ENCODE measurements at places on chromosomes 7 and 10. TPM values are rescaled to one million over a fixed set of nuclear protein-coding genes. Genes with fewer than 3 reads are reported as not detected.
A peak's percentile ranks its signal among the peaks of the same experiment; 100 is the strongest.

The ZNF239 gene
- 2.3 TPM for total RNA-seq

The WNT8B gene
- 0.44 TPM for total RNA-seq

The CYP3A7 gene
- total RNA-seq: not detected

The GTF2IRD2 gene
- total RNA-seq: 40.0 TPM

DNA sequence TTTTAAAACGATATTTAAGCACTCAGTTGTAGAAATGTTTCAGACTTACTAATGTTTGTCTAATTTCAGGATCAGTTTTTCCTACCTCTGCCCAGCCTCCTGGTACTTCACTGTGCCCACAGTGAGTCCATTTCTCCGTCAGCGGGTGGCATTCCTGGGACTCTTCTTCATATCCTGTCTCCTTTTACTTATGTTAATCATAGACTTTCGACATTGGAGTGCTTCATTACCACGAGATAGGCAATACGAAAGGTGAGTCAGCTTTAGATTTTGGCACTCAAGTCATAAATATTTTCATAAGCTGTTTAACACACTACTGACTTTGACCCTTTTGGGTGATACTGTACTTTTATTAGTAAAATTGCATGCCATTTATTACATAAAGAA lies 2.1 kb downstream of the ENTPD7 start:
- H3K36me3 ChIP-seq: no peaks in the 10 kb centered on the region
- H3K27me3 ChIP-seq: no peaks in the 10 kb centered on the region
- DNase-seq: no peak
- H3K4me1 ChIP-seq: no peaks in the 10 kb centered on the region

DNA sequence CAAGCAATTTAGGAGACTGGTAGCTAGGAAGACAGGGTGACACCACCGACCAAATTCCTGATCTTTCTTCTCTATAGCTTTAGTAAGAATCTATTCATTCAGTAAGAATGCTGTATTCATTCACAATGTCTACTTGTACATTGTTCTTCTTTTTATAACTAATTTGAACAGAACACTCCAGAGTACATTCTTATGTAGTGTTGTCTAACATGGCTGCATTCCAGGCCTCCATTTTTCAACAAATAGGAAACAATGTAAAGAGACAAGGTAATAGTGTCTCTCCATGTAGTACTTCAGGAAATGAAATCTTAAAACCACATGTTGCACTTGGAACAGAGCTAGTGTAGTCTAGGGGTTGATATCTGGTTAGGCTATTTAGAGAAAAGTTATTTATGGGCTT lies 1.8 kb downstream of the VCL start:
- H3K27ac ChIP-seq: no peak overlapping the region
- H3K4me3 ChIP-seq: peak overlapping the region; percentile 71
- H3K27me3 ChIP-seq: no peaks in the 10 kb centered on the region
- no peak for DNase-seq

DNA sequence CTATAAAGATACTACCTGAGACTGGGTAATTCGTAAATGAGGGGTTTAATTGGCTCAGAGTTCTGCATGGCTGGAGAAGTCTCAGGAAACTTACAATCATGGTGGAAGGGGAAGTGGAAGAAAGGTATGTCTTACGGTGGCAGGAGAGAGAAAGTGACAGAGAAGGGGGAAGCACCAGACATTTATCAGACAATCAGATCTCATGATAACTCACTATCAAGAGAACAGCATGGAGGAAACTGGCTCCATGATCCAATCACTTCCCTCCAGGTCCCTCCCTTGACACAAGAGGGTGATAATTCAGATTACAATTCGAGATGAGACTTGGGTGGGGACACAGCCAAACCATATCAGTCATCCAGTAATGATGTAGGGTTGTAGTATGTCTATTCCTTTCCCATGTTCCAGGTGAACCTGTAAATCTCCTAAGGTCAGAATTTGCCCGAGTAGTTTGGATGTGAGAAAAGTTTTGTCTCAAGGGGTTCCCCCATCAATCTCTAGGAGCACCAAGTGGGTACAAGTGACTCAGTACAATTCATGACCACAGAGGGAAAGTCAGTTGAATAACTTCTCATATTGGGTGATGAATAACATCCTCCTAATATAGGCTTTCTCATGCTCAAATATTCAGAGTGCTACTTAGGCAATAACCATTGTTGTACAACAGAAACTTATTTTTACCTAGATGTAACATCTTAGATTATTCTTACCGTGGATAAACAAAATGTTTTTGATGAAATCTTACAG lies 39.7 kb upstream of the MTPN start:
- no peaks in the 10 kb centered on the region for H3K27me3 ChIP-seq
- H3K4me3 ChIP-seq: no peak overlapping the region
- no peak for DNase-seq

DNA sequence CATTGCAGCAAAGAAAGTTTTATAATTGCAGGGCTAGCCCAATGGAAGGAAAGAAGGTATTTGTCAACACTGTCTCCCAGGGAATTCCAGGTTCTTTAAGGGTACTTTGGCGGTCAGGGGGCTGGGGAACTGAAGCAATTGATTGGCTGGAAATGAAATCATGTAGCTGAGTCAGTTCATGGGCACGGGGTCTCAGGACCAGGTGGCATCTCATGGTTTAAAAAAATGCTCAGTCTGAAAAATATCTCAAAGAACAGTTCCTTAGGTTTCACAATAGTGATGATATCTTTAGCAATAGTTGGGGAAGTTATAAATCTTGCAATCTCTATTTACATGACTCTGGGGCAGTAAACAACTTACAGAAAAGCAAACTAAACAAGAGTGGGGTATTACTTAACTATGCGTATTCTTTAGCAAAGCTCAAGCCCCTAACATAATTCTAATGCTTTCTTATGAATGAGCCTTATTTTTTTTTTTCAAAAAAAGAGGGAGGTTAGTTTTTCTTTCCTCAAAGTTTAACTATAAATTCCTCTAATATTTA lies 376.9 kb upstream of the NRG3 start:
- DNase-seq: no peak
- H3K36me3 ChIP-seq: no peaks in the 10 kb centered on the region
- no peak overlapping the region for H3K27ac ChIP-seq
- no peaks in the 10 kb centered on the region for H3K27me3 ChIP-seq
- H3K4me3 ChIP-seq: no peak overlapping the region

GRCh38 chr7:38169847-38170246 lies 8.2 kb upstream of the STARD3NL start:
- DNase-seq: no peak
- H3K36me3 ChIP-seq: no peaks in the 10 kb centered on the region
- no peaks in the 10 kb centered on the region for H3K4me1 ChIP-seq
- H3K27me3 ChIP-seq: no peaks in the 10 kb centered on the region

DNA sequence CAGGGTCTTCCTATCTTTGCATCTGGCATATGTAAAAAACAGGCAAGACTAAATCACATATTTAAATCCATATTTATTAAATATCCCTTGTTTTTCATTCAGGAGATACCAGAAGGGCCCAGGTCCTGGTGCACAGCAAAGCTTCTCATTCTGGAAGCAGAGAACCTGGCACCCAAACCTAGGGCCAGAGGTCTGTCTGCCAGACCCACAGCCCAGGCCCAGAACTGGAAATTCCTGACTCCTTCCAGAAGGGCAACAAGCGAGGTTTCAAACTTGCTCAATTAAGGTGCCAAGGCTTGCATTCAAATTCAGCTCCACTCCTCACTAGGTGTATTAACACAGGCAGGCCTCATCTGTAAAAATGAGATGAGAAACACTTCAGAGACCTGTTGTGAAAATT lies 4.2 kb upstream of the MYO1G start:
- peaks cover 24% of the 10 kb centered on the region for H3K36me3 ChIP-seq
- no peak for DNase-seq
- no peaks in the 10 kb centered on the region for H3K27me3 ChIP-seq
- H3K27ac ChIP-seq: peak overlapping the region; percentile 97
- peaks cover 56% of the 10 kb centered on the region for H3K4me1 ChIP-seq
- H3K4me3 ChIP-seq: no peak overlapping the region

GRCh38 chr10:69213591-69214311 lies 6.4 kb upstream of the HKDC1 start:
- peaks cover under 1% of the 10 kb centered on the region for H3K36me3 ChIP-seq
- H3K27ac ChIP-seq: no peak overlapping the region
- H3K4me1 ChIP-seq: peaks cover 11% of the 10 kb centered on the region
- DNase-seq: no peak
- H3K4me3 ChIP-seq: no peak overlapping the region

DNA sequence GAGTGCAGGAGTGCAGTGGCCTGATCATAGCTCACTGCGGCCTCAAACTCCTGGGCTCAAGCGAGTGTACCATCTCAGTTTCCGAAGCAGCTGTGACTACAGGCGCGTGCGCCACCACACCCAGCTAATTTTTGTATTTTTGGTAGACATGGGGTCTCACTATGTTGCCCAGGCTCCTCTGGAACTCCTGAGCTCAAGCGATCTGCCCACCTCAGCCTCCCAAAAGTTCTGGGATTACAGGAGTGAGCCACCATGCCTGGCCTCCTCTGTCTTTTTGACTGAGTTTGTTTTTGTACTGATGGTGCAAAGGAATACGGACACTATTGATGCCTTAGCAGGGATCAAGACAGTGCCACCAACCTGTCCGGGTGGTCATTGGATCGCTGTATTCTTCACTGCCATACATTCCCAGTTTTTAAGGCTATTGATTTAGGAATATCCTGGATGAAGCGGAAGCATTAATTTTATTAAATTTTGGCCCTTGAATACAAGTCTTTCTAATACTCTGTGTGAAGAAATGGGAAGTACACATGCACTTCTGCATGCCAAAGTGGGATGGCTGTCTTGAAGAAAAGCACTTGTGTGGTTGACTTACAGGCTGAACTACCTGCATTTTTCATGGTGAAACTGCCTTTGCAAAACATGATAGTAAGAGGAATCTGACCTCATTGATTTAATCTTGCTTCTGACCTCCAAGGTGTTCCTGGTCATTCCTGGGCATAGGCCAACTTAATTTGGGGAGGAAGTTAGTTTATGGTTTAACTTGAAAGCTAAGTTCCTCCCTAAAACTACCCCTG lies 2.1 kb upstream of the CUL2 start:
- H3K4me1 ChIP-seq: peaks cover 29% of the 10 kb centered on the region
- peaks cover 4% of the 10 kb centered on the region for H3K36me3 ChIP-seq
- no peak for DNase-seq
- H3K27me3 ChIP-seq: no peaks in the 10 kb centered on the region
- no peak overlapping the region for H3K4me3 ChIP-seq

GRCh38 chr10:114616516-114616915 lies 41.6 kb downstream of the ABLIM1 start:
- H3K27me3 ChIP-seq: no peaks in the 10 kb centered on the region
- H3K4me1 ChIP-seq: no peaks in the 10 kb centered on the region
- no peaks in the 10 kb centered on the region for H3K36me3 ChIP-seq

GRCh38 chr7:103075337-103075918 lies 488 bp downstream of the ARMC10 start:
- H3K36me3 ChIP-seq: peaks cover 5% of the 10 kb centered on the region
- H3K27ac ChIP-seq: peak overlapping the region; percentile 81
- DNase-seq: peak; percentile 69
- H3K4me1 ChIP-seq: peaks cover 14% of the 10 kb centered on the region
- no peaks in the 10 kb centered on the region for H3K27me3 ChIP-seq

DNA sequence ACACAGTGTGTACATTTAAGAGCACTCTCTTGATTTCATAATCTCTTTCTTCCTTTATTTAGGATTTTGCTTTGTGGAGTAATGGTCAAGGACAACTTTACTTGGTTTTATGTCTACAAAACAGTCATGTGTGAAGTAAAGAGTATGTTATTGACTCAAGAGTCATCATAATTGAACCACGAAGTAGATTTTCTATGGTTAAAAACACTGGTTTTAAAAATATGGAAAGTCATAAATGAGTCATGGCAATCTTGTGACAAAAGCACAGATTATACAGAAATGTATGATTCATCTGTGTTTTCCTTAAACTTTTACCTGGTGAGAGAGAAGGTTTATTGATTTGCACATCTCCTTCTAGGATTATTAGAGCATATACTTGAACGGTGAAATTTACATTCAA lies 969.7 kb downstream of the GATA3 start:
- no peak for DNase-seq
- H3K4me3 ChIP-seq: no peak overlapping the region
- no peaks in the 10 kb centered on the region for H3K36me3 ChIP-seq
- no peak overlapping the region for H3K27ac ChIP-seq
- H3K4me1 ChIP-seq: no peaks in the 10 kb centered on the region

- no peak for DNase-seq
- H3K27ac ChIP-seq: no peak overlapping the region
Observed at GRCh38 chr10:49276596-49276995, 22.4 kb upstream of the C10orf71 start.

- no peak overlapping the region for H3K4me3 ChIP-seq
- no peaks in the 10 kb centered on the region for H3K4me1 ChIP-seq
Observed at GRCh38 chr7:19587291-19587690, 121.5 kb downstream of the POLR1F start.

- DNase-seq: no peak
- H3K36me3 ChIP-seq: no peaks in the 10 kb centered on the region
- H3K4me1 ChIP-seq: no peaks in the 10 kb centered on the region
- no peaks in the 10 kb centered on the region for H3K27me3 ChIP-seq
- no peak overlapping the region for H3K27ac ChIP-seq
- H3K4me3 ChIP-seq: no peak overlapping the region
Observed at GRCh38 chr10:10828623-10829022, 189.0 kb upstream of the CELF2 start.

GRCh38 chr10:74194999-74195398 lies 44.0 kb downstream of the ADK start:
- DNase-seq: no peak
- H3K27me3 ChIP-seq: no peaks in the 10 kb centered on the region
- no peak overlapping the region for H3K27ac ChIP-seq
- no peak overlapping the region for H3K4me3 ChIP-seq

GRCh38 chr10:77633376-77633775 lies 4.2 kb downstream of the KCNMA1 start:
- H3K36me3 ChIP-seq: no peaks in the 10 kb centered on the region
- no peak overlapping the region for H3K27ac ChIP-seq
- DNase-seq: no peak
- no peak overlapping the region for H3K4me3 ChIP-seq
- no peaks in the 10 kb centered on the region for H3K4me1 ChIP-seq

- H3K27me3 ChIP-seq: no peaks in the 10 kb centered on the region
- H3K36me3 ChIP-seq: no peaks in the 10 kb centered on the region
- H3K27ac ChIP-seq: no peak overlapping the region
- no peak overlapping the region for H3K4me3 ChIP-seq
- DNase-seq: no peak
Observed at GRCh38 chr7:148382596-148382995, 208.0 kb upstream of the C7orf33 start.

DNA sequence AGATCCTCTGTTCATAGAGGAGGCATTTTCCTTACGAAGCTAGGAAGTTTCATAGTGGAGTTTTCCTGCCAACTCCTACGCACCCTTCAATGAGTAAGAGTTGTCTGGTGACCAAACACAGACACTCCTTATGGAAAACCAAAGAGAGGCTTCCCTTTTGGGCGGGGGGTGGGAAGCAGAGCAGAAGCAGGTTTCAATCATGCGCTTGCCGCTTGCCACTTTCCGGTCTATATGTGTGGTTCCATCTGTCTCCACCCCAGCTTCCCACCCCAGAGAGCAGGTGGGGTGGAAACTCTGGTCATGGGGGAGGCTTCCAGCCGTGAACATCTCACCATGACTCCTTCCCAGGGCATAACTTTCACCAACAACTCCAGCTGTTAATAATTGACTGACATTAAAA lies 68.8 kb upstream of the GRB10 start:
- H3K36me3 ChIP-seq: no peaks in the 10 kb centered on the region
- no peaks in the 10 kb centered on the region for H3K27me3 ChIP-seq
- H3K4me3 ChIP-seq: no peak overlapping the region
- no peaks in the 10 kb centered on the region for H3K4me1 ChIP-seq
- H3K27ac ChIP-seq: no peak overlapping the region

Data from naive thymus-derived CD4-positive, alpha-beta T cell (primary cell).